ENCODE measurements at places on chromosomes 5 and 9.
A peak's percentile ranks its signal among the peaks of the same experiment; 100 is the strongest.

- DNase-seq: no peak
These were observed 93.1 kb upstream of the WWC1 start for GRCh38 chr5:168198359-168198758.

DNA sequence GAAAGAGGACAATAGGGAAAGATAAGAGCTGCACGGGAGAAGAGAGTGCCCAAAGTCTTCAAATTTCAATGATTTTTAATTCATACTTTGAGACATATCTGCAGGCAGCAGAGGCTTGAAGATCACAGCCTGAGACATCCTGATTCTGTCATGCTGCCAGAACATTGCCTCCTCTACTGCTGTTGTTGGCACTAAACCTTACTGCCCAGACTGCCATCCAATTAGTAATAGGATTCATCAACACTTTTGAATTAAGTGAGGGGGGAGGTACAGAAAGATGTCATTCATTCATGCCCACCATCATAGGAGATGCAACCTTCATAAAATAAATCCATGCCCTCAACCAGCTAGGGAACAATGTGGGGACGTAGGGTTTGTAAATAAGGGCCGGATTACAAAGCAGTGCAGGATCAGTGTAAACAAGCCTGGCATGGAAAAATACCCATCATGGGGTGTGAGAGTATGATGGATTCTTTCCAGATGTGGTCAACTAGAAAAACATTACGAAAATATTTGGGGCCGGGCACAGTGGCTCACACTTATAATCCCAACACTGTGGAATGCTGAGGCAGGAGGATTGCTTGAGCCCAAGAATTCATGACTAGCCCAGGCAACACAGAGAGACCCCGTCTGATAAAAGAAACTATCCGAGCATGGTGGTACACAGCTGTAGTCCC lies 122.1 kb upstream of the DAPK1 start:
- no peak for DNase-seq

GRCh38 chr5:167579693-167580055 lies 711.8 kb upstream of the WWC1 start:
- DNase-seq: no peak

DNA sequence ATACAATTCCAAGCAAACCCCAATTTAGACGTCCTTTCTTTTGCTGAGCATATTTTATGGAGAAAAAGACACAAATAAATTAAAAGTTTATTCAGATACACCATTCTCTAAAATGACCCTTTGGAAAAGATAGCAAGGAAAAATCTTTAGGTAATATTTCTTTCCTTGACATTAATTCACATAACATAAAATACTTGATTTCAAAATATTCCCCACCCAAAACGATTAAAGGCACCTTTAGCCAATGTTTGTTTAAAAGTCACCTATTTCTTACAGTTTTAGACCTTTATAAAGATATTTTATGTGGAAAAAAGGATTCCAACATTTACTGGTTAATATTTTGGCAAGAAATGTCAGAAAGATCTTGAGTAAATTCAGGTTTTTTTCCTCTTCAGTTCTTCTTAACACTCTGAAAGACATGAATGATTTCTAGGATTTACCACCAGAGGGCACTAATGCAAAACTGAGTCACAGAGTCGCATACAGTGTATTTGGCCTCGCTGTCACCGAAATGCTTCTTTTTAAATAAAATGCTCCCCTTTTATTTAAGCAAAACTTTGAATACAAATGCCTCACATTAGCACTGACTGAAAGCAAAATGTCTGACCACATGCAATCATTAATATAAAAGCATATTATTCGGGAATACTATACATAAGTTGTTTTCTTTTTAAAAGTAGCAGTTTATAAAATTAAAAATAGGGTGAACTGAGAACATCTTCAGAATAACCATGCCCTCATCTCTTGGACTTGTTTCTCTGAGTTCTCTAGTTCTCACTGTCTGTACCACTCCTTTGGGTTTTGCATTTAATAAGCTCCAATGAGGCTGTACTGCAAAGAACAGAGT lies 122.5 kb downstream of the SLC1A3 start:
- DNase-seq: peak; percentile 52

DNA sequence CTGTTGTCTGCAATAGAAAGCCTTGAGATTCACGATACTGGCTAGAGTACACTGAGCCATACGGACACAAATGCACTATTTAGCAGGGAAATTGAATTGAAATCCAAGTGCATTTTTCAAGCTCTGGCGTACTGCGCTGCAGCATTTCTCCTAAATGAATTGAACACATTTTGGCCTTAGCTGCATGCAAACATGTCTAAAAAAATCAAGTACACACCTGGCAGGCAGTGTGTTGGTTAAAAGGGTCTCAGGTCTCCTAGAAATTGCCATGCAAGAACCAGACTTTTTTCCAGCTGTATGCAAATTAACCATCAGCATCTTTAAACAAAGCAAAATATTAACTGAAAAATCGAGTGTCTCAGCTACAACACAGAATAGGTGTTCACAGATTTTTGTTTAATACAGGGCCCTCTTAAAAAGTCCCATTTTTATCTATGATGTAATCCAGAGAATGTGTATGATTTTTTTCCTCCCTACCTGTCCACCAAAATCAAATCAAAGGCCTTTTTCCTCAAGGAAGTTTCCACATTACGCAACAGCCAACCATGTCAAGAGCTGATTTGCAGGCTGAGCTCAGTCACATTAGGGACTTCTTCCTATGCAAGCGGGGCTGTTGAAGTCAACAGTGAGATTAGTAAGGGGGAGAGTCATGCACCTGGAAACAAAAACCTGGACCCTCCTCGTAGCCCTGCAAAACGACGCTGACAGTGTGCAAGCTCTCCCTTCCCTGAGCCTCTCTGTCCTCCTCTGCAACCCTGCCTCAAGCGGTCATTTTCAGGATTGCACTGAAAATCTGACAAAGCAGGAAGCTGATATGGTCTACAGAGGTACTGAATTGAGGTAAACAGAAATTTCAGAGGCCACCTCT lies 14.1 kb upstream of the SFXN1 start:
- no peak for DNase-seq

DNA sequence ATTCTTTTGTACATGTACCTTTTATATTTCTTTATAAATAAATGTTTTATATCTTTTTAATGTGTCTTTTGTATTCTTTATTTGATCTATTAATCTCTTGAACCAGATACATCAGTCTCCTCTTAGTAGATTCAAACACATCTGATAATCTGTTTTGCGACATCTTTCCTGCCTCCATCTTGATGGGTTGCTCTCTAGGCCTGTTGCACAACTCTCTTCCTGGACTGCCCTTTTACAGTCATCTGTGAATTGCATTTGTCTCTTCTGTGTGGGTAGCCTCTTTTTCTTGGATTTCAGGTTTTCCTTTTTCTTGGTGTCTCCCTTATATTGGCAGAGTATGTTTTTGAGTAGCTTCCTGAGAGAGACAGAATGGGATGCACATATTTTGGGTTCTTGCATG lies 6.2 kb downstream of the ZFYVE16 start:
- DNase-seq: no peak

Measured in HuH-7.5 (cell line).